ENCODE measurements at places on chromosomes 13 and 19.
A peak's percentile ranks its signal among the peaks of the same experiment; 100 is the strongest.

GRCh38 chr13:80547885-80548825 is 207.2 kb upstream of the SPRY2 start:
- DNase-seq, result no peak

DNA sequence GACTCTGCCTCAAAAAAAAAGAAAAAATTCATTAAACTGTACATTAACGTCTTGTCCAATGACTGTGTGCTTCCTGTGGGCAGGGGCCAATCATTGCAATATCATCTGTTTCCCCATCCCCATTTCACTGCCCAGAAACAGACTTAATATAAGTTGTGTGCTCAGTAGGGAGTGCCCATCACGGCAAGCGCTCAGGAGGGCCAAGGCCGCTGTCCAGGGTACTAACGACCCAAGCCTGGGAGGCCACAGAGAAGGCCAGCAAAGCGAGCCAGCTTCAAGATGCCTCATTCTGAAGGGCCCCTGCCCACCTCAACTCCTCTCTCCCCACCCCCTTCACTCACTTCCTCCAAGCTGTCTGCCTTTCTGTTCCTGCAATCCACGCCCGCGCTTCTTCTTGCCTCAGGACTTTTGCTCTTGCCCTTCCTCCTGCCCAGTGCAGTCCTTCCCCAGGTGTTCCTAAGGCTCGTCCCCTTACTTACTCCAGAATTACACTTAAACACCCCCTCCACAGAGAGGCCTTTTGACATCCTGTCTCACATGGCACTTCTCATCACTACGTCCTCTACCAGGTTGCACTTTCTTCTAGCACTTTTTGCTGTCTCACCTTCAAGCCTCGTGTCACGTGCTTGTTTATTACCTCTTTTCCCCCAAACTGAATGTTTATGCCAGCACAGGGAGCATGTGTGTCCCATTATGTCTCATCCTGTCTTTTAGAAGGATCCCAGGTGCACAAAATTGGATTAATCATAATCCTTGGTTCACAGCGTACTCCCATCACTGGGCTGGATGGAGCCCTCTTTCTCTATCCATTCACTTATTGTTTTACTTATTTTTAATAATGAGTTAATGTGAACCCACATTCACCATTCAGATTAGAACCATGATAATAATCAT is 11.3 kb upstream of the POU2F2 start:
- DNase-seq, result no peak

GRCh38 chr13:112573710-112574109 is 14.2 kb downstream of the TUBGCP3 start:
- no peak for DNase-seq

DNA sequence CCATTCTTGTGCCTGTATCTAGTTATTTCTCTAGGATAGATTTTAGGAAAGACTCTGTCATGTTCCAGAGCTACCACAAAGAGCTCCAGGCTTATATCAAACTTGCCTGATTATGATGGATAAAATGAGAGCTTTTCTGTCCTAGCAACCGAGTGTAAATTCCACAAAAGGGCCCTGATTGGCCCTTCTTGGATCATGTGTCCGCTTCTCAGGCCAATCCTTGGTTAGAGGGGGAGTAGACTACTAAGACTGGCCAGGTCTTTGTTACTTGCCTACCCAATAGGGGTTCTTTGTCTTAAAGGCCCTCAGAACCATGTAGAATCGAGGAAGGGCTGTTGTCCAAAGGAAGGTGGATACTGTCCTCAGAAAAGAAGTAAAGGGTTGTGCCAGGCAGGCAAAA is 2.4 kb downstream of the DHX34 start:
- DNase-seq, result no peak

DNA sequence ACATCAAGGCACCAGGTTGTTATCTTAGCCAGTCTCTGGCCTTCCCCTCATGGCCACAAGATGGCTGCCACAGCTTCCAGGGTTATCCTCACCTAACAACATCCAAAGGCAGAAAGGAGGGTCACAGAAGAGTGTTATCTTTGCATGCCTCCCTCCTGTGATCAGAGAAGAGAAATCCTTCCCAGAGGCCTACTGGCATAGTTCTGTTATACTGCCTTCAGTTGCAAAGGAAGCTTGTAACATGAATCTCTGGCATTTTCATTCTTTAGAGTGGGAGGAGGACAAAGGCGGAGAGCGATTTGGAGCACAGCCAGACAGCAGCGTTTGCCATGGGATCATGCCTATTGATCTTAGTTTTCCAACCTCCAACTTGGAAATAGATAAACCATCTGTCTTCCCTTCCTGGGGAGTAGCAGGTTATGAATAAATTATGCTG is 135.7 kb downstream of the DNAJC15 start:
- DNase-seq, result no peak

GRCh38 chr13:65631078-65631477 is 1599.1 kb downstream of the PCDH9 start:
- no peak for DNase-seq

GRCh38 chr19:42290523-42291434 is 11.2 kb upstream of the PRR19 start:
- DNase-seq, result peak; percentile 52

DNA sequence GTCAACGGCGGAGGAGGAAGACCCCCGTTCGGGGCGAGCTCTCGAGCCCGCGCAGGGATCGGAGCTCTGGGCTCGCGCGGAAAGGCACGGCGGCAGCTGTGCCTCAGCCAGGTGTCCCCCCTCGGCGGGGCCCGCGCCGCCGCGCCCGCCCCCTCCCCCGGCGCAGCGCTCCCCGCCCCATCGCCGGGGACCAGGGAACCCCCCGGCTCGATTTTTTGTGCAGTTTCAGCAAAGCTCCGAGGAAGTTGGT is 110.0 kb downstream of the KCNRG start:
- no peak for DNase-seq

All from activated CD4-positive, alpha-beta T cell treated with anti-CD3 and anti-CD28 coated beads, Interleukin-2, amount 10 ng/mL, durations not matched to agents 7 days and 5 days (primary cell).